Esophagus mucosa (tissue), 1 donor: ENCODE measurements at places on chromosomes 4 and X.

GRCh38 chrX:20361081-20361889 is 94.6 kb upstream of the RPS6KA3 start:
- ATAC-seq = no peak

- no peak for ATAC-seq
Observed at GRCh38 chr4:23789762-23790161, 100.1 kb downstream of the PPARGC1A start.

GRCh38 chr4:135777361-135777760 is 1575.8 kb upstream of the PABPC4L start:
- no peak for ATAC-seq

- ATAC-seq = no peak
Observed at GRCh38 chrX:50889582-50889981, 21.0 kb upstream of the BMP15 start.

GRCh38 chr4:176631611-176632010 is 161.1 kb downstream of the VEGFC start:
- ATAC-seq = no peak

DNA sequence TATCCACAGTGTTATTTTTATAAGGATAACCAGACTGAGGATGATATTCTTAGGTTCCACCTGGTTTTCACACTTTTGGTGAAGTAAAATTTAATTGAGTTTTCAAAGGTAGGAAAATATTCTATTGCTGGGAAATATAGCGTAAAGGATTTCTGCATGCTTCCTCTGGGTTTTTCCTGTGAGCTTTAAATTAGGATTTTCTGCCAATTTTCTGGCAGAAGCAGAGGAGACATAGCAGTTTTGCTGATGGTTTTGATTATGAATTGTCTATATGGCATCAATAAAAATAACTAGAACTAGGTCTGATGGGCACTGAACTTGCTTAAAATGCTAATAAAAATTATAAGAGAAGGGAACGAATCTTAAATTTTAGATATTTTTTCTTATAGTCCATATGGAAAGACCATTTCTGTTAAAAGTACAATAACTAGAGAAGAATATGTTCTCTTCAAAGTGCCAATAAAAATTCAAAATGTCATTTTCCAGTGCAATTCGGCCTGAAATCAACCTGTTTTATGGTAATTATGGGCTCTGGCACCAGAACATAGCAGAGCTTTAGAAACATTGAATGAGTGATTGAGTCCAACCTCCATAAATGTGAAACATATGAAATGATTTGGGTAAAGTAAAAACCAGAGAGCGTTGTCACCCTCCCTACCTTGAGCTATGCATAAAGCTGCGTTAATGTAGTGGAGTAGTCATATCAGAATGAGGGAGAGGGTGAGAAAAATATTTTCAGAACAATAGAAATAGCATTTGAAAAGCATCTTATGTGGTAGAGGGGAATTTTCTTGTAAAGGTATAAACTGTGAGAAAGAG is 279.7 kb downstream of the SPRY1 start:
- ATAC-seq = no peak

GRCh38 chr4:85760511-85760910 is 285.6 kb downstream of the ARHGAP24 start:
- ATAC-seq = no peak

- no peak for ATAC-seq
Observed at GRCh38 chr4:153933915-153934687, 145.2 kb upstream of the SFRP2 start.

DNA sequence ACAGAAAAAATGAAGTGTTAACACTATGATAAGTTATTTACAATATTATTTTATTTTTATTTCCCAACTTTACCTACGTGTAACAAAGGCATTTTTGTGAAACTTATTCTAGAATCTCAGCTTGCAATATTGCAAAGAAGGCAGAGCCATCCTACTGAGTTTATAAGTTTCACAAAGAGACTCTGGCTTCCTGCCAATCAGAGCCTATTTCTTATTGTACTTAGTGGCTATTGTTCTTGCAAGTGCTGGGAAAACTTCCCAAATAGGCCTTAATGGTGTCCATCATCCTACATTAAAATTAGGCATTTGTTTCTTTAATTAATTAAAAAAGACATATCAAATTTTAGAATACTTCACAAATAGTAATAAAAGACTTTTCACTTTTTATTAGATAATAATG is 233.2 kb downstream of the EPHA5 start:
- no peak for ATAC-seq

GRCh38 chr4:83830138-83830888 is 294.4 kb downstream of the GPAT3 start:
- ATAC-seq = no peak

GRCh38 chr4:142331132-142331531 is 515.0 kb downstream of the INPP4B start:
- no peak for ATAC-seq
